Renal pelvis (tissue), 12 donors: ENCODE measurements at places on chromosomes 5 and 9. TPM values are rescaled to one million over a fixed set of nuclear protein-coding genes. Genes with fewer than 3 reads are reported as not detected.

GRCh38 chr9:108762348-108763055, 93.3 kb downstream of the ACTL7B start:
- no peak for DNase-seq

DNA sequence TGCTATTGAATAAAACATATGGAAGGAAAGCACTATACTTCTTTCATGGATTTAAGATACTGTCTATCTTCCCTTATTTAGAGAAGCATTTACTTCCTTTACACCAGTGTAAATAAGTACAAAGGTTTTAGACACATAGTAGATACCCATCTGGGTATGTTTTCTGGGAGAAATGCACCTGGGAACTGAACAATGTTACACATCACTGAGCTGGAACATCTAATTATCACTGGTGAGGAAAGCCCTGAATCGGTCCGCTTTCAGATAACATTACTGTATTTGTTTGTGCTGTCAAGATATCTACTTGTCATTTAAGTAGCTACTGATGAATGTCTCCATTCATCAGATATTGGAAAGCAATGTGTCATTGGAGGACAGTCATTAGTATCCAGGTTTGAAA, 964.7 kb upstream of the PTPRD start:
- no peak for DNase-seq

GRCh38 chr5:94304146-94304545, 314.3 kb downstream of the KIAA0825 start:
- no peak for DNase-seq

DNA sequence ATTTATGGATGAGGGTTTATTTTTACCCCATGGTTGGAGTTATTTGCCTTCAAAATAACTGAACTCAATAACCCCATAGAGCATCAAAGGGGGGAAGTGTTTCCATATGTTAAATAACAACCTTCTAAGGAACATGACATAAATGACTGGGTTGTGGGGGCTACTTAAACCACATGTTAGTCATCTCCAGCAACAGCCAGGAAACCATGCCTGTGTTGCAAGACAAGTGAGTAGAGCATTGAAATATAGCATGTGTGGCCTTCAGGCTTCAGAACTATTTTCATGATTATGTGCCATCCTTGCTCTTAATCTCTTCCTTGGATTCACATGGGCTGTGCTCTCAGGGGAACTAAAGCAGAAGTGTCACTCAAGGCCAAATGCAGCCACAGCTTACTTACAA, 431.2 kb downstream of the AGTPBP1 start:
- DNase-seq = no peak

- DNase-seq = no peak
Measured at GRCh38 chr9:68443624-68444023, 87.2 kb downstream of the PGM5 start.

DNA sequence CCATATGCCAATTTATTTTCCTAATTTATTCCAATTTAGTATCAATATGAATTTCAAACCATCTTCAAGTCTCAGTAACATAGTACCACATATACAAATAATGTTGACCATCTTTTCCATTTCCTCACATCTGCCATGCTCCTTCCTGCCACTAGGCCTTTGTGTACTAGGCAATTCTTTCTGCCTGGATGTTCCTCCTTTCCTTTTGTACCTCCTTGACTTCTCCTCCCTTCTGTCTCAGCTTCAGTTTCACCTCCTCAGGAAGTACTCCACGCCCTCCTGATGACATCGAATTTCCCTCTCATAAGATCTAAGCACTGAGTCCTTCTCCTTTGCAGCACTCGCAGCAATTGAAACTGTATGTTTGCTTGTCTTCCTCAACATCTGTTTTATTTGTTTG, 53.9 kb downstream of the MEF2C start:
- DNase-seq = no peak

GRCh38 chr5:79456890-79457583, 56.9 kb downstream of the HOMER1 start:
- DNase-seq = no peak

DNA sequence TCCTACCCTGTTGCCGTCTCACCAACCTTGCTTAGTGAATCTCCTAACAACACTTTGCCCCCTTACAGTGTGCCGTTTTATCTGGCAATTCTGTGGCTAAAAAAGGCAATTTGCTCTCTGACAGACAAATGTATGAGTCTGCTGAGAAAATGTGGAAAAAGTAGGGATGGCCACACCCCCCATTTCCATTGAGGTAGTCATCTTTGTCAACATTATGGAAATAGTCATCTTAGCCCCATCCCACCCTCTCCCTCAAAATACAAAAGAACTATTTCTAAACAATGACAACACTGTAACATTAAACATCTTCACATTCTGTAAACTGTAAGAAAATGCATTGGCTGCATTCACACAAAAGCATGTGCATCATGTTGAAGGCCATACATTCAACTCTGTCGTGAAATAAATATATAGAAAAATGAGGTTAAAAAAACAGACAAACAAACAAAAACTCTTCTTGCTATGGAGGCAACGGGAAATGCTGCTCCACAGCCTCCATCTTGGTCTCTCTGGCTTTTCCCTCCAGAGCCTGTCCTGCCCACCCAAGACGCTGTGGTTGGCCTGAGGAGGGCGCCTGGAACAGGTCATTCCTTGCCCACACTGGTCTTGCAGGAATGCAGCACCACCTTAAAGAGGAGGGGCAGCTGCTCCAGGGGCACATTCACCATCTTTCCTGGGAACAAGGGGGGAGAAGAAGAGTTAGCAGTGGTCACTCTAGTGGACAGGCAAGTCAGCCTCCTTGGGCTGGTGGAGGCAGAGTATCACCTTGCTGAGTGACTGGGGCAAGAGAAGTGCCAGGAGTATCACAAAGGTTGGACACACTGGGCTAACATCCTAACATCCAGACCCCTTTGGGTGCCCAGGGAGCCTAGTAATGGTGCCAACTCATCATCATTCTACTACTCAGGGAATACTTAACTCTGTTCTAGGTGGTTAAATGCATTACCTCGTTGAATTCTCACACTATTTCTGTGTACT, 15.2 kb upstream of the NR5A1 start:
- no peak for DNase-seq

GRCh38 chr9:112719241-112719691, 1.3 kb upstream of the INIP start:
- no peak for DNase-seq

DNA sequence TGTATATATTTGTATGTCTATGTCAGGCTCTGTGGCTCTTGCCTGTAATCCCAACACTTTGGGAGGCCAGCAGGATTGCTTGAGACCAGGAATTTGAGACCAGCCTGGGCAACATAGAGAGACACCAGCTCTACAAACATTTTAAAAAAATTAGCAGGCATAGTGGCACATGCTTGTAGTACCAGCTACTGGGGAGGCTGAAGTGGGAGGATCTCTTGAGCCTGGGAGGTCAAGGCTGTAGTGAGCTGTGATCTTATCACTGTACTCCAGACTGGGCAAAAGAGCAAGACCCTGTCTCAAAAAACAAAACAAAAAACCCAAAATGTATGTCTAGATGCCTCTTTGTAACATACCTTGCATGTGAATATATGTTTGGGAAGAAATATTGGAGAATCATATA, 15.8 kb downstream of the ARRDC3 start:
- no peak for DNase-seq

DNA sequence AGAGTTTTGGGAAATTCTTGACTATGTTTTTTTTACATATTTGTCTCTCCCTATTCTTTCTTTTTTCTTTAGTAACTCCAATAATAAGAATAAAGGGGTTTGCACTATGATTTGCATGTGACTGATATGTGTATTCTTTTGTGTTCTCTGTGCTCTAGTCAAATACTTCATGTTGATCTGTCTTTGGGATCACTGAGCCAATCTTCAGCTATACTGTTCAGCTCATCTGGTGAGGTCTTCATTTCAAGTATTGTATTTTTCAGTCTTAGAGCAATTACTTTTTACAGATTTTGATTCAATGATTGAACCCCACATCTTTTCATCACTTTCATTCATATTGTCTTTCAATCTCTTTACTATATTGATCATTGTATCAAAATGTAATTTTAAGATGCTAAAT, 58.1 kb upstream of the TAF11L2 start:
- DNase-seq = no peak

DNA sequence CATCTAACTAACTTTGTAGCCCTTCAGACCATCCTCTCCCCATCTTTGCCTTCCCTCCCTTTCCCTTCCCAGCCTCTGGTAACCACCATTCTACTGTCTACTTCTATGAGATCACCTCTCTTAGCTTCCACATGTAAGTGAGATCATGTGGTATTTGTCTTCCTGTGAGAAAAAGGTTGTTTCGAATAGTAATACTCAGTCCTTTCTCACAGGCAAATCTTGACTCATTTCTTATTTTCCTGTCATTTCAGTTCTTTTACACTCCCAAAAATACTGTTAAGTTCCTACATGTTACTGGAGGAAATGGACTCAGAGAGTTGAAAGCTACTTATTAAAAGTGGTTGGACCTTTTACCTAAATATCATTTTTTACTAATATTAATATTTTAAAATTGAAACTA, 82.1 kb downstream of the SLF1 start:
- DNase-seq = no peak

- DNase-seq = no peak
Measured at GRCh38 chr9:115202960-115203751, 85.2 kb upstream of the TNC start.

GRCh38 chr5:83837265-83837907, 116.7 kb upstream of the HAPLN1 start:
- no peak for DNase-seq

- DNase-seq = no peak
Measured at GRCh38 chr5:112960863-112961504, 15.6 kb upstream of the DCP2 start.

DNA sequence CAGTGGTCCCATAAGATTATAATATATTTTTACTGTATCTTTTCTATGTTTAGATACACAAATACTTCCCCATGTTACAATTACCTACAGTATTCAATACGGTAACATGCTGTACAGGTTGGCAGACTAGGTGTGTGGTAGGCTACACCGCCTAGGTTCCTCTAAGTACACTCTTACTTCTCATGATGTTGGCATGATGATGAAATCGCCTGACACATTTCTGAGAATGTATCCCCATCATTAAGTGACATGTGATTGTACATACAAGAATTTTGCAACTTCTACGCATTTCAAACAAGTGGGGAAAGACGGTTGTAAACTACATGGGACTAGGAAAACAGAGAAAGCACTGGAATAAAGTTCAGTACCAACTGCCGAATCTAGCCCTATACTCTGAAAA, 53.3 kb downstream of the SETX start:
- no peak for DNase-seq

DNA sequence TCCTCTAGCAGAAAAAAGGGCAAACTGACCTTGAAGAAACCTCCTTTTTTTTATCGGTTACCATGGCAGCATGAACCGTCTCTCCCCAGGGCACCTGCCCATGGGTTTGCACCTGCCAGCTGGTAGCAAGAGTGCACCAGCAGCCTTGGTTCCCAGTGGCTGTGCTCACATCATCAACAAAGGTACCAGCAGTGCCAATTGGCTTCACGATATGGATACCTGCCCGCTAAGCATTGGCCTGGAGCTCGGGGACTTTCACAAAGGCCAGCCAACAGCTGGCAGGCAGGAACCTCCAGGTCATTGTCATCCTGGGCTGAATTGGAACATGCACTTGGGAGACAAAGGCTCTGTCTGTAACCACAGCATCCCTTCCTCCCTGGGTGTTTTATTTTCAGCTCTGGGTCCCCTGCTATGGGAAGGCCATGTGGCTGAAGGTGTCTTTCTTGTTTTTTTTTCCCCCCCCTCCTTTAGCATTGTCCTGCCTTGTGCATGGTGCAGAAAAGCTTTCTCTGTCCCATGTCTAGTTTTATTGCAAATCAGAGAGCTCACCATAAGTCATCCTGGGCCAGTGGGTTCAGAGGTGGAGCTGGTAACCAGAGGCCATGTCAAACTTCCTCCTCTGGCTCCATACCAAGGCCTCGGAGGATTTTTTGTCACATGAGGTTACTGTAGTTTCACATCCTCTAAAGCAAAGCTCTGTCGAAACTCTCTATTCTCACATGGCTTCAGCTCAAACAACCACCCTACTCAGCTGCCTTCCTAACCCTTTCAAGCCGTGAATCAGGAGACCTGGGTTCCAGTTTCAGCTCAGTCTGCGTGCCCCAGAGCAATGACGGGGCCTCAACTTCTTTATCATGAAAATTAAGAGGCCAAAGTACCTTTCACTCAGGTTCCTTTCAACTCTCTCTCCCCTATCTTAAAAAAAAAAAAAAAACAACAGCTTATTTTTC, 145.5 kb upstream of the MAP3K1 start:
- DNase-seq = no peak

DNA sequence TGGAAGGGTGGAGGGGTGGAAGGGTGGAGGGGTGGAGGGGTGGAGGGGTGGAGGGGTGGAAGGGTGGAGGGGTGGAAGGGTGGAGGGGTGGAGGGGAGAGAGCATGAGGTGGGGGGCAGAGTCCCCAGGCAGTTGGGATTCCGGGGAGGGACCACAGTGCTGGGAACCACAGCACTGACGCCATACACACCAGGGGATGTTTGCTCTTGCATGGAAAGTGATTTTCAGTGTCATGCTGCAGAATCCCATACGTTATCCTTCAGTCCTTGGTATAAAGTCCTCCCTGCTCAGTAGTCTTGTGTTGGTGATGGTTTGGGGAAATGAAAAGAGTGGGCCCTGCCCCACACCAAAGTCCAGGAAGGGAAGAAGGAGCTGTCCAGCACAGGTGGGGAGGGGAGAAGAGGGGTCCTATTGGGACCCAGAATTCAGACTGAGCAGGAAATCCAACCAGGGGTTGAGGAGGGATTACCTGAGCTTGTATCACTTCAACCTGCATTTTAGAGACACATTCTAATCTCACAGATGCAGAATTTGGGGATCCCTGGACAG, 5.5 kb upstream of the FIBCD1 start:
- no peak for DNase-seq

GRCh38 chr9:134620751-134621557, 20.6 kb upstream of the COL5A1 start:
- no peak for DNase-seq

GRCh38 chr5:42621662-42622061, 135.0 kb upstream of the CCDC152 start:
- DNase-seq = no peak

- no peak for DNase-seq
Measured at GRCh38 chr9:127386249-127386648, 10.7 kb upstream of the SLC2A8 start.

FAM78A gene
- polyA plus RNA-seq = 3.6 TPM

PCA3 gene
- polyA plus RNA-seq = 2.2 TPM

ITGA2 gene
- 22.8 TPM for polyA plus RNA-seq

CERCAM gene
- polyA plus RNA-seq = 50.7 TPM

AMBP gene
- 1.5 TPM for polyA plus RNA-seq

TOPORS gene
- polyA plus RNA-seq = 32.1 TPM

SLC34A1 gene
- polyA plus RNA-seq = 304 TPM

SLC26A2 gene
- 16.8 TPM for polyA plus RNA-seq

ETF1 gene
- polyA plus RNA-seq = 65.9 TPM
